ENCODE measurements at places on chromosomes 11 and 22.

DNA sequence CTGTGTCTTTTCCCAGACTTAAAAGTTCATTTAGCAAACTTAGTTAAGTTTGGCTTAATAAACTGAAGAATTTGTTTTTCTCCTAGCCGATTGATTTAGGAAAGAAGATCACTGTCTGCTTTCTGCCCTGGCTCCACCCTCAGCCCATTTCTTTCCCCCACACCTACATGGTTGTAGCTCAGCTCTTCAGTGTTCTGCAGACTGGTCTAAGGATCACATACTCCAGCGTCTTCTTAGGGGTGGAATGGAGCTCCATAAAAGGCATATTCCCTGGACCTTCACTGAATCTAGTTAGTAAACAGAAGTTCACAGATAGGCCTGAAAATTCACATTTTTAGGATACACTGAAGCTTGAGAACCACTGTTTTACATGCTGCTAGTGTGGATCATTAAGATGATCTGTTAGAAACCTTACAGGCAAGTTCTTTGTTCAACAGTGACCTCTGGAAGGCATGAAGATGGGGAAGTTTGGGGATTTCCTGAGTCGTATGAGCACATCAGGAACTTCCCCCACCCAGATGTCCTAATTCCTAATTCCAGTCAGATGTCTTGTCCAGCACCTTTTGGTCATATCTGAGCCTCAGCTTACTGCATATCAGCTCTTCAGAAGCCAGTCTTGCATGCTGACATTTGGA lies 16.8 kb downstream of the PIWIL4 start:
- DNase-seq, result no peak

DNA sequence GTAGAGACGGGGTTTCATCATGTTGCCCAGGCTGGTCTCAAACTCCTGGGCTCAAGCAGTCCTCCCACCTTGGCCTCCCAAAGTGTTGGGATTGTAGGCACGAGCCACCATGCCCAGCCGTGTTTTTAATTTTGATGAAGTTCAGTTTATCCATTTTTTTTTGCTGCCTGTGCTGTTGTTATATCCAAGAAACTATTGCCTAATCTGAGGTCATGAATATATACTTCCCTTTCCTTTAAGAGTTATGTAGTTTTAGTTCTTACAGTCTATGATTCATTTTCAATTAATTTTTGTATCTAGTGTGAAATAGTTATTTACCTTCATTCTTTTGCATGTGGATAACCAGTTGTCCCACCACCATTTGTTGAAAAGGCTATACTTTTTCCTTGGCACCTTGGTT lies 50.3 kb upstream of the SORL1-AS1 start:
- DNase-seq, result no peak

DNA sequence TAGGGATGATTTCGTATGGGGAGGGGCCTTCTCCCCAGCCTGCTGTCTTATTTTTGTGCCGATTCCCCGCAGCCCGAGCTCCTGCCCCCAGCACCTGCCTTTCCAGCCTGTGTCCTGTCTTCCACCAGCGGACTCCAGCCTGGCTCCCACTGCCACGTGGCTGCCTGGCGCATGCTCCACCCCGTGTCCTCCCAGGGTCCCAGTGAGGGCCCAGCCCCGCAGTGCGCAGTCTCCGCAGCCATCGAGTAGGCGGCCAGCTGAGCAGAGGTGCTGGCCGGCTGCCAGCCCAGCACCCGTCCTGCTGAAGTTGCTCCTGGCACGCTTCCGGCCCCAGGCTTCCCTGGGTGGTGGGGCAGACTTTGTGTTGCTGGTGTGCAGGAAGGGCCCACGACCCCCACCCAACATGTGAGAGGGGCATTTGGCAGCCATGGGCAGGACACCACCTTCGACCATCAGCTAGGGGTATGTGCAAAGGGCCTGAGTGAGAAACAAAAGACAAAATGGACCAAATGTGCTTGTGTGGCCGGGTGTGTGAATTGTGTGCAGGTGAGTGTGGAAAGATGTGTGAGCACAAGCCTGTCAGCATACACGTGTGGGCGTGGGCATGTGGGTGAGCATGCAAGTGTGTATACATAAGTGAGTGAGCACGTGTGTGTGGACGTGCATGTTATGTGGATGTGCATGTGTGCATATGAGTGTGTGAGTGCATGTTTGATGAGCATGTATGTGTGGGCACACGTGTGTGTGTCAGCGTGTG lies 55.9 kb downstream of the RTN4R start:
- no peak for DNase-seq

GRCh38 chr11:102476812-102477211 lies 24.2 kb upstream of the TMEM123 start:
- DNase-seq, result no peak

GRCh38 chr11:42253156-42253555 lies 793.7 kb upstream of the LRRC4C start:
- DNase-seq, result no peak

GRCh38 chr11:5004424-5005274 lies 10.0 kb downstream of the OR51L1 start:
- DNase-seq, result peak; percentile 38

DNA sequence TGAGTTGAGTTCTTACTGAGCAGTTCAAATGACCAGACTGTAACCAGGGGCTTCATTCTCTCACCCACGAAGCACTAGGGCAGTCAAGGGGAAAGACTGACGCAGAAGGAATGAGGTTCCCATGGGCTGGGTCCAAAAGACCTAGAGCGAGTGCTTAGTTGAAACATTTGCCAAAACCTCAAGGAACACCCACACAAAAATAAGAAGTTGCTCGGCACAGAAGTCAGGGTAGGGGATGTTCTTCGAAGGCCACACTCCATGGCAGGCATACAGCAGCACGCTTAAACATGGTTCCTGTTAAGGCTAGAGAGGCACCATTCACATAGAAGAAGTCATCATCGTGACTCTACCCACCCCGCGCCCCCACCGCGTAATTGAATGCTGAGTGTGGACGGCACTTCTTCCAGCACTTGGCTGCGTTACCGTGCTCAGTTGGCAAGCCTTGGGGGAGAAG lies 52.9 kb downstream of the TIMP3 start:
- no peak for DNase-seq

DNA sequence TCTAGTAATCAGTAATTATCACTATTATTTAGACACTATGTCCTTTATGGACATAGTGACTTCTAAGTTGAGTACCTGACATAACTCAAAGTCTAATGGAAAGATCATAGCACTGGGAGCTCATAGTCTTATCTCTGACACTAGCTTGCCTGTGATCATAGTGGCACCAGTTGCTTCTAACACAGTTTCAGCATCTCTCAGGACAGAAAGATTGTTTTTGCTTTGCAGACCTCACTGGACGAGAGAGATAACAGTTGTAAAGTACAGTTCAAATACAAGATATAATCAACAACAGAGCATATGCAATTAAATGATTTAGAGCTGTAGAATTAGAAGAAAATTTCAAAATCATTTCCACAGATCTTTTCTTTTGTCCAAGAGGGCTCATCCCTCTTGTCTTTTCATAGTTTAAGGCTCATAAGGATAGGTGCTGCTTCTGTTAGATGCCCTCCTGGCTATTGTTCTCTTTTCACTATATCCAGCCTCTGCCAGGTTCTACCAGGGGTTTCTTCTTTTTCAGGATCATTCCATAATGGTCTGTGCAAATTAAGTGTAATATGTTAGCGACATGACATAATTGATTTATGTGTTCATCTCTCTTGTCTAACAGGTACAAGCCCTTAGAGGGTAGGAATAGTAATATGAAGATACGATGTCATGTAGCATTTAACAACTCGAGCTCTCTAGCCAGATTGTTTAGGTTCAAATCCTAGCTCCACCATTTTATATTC lies 1175.4 kb upstream of the TENM4 start:
- no peak for DNase-seq

- DNase-seq, result no peak
Measured at GRCh38 chr22:48452766-48453165, 1374.9 kb downstream of the BRD1 start.

DNA sequence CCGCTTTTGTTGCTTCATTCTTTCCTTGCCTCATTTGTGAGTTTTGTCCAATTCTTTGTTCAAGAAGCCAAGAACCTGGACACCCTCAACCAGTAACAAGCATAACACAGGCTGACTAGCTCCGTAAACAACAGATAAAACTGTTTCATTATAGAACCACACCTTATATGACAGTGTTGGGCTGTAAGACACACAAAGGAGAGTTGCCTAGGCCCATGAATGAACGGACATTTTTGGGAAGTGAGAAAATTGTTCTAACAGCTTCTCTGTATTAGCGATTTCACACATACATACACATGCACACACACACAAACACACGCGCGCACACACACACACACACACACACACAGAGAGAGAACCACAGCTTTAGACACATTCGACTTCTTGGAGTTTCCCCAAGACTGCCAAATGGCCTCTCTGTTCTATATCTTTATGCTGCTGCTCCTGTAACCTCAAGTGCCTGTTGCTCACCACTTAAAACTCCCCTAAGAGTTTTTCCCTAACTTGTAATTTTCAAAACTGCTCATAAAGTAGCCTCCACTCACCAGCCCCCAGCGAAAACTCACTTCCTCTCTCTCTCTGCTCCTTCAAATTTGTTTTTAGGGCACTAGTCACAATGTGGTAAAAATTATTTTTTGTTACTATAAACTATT lies 35.9 kb downstream of the CTSC start:
- no peak for DNase-seq

GRCh38 chr11:118334745-118335144 lies 7.8 kb downstream of the CD3D start:
- no peak for DNase-seq

DNA sequence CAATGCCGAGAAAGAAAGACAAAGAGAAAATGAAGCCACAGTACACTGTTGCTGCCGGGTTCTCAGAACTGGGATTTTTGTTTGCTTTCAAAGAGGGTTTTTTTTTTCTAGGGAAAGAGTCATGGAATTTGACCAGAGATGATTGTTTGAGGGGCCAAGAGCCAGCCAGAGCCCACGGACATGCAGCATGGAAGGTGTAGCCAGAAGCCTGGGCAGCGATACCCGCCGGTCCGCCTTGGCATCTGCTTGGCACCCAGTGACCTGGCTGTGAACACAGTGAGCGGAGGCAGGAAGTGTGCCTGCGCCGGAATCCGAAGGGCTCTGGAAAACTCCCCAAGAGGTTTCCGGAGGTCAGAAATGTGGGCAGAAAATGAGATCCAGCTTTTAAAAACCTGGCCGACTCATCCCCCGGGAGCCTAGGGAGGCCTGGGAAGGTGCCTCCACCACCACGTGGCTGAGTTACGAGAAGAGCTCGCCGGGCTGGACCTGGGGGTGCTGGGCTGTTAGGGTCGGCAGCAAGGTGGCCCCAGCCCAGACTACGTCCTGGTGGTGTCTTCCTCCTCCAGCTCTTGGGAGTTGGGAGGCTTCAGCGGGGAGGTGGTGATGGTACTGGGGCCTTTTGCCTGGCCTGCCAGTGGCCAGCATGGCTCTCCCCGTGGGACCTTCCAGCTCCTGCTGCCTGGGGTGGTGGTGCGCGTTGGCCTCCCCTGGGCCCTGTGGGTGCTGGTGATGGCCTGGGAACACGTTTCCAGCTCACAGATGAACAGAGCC lies 61.6 kb upstream of the PPARA start:
- DNase-seq, result no peak

- no peak for DNase-seq
Measured at GRCh38 chr11:67644042-67644441, 4.5 kb upstream of the TBX10 start.

DNA sequence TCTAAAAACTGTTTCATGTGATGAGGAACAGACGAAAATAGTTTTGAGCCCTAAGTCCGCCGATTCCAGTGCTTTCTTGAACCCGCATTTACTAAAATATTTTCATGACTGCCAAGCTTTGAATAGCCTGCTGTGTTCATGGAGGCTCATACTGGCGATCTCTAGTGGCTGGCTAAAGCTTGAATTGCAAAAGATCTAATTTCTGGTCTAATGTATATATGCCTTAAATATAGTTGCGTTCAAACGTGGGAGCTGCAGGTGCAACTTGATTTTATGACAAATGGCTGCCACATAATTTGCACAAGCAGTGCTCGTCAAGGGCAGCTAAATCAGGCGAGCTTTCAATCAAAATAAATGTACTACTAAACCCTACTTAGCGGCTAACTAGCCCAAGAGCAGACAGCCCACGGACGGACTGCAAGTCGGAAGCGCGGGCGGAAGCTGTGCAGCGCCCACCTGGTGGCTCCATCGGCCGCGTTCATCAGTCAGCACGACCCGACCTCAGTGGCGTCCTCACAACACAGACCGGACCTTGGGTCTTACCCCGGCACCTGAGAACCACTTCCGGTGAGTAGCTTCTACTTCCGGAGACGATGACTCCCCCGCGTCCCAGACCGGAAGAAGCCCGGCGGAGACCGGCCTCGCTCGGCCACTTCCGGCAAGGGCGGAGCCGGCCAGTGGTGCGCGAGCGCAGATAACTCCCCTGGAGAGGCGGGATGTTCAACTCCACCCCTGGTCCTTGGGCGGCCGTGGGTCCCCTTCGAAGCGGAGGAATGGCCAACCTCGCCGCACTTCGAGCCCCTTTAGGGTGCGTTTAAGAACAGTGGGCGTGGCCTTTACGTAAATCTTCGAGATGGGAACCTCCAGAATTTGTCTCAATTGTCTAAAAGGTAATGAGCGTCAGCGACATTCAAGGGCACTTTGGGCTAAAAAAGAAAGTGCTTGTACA lies 6.1 kb downstream of the RPL27A start:
- DNase-seq, result peak; percentile 93

- DNase-seq, result no peak
Measured at GRCh38 chr11:111523343-111523742, 8.8 kb downstream of the HOATZ start.

DNA sequence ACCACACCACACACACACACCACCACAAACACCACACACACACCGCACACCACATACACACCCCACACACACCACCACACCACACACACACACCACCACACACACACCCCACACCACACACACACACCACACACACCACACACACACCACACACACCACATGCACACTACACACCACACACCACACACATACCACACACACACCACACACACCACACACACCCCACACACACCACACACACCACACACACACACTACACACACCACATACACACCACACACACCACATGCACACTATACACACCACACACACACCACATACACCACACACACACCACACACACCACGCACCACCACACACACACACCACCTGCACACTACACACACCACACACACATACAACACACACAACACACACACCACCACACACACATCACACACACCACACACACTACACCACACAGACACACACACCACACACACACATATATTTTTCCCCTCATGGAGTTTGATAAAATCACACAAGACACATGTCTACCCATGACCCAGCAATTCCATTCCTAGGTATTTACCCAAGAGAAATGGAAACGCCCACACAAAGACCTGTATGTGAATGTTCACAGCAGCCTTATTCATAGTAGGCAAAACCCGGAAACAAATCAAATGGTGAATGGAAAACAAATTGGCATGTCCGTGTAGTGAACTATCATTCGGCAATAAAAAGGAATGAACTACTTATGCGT lies 14.3 kb downstream of the CD5 start:
- DNase-seq, result no peak

- no peak for DNase-seq
Measured at GRCh38 chr11:105074166-105074530, 29.0 kb upstream of the CARD16 start.

- no peak for DNase-seq
Measured at GRCh38 chr11:87252869-87253268, 215.1 kb downstream of the TMEM135 start.

GRCh38 chr22:22043296-22044078 lies 60.9 kb upstream of the TOP3B start:
- no peak for DNase-seq

Data from activated T-cell treated with anti-CD3 and anti-CD28 coated beads, Interleukin-2, amount 50 U/mL, for 48 hours (primary cell).